ENCODE measurements at places on chromosomes 7 and 10. TPM values are rescaled to one million over a fixed set of nuclear protein-coding genes. Genes with fewer than 3 reads are reported as not detected.

DNA sequence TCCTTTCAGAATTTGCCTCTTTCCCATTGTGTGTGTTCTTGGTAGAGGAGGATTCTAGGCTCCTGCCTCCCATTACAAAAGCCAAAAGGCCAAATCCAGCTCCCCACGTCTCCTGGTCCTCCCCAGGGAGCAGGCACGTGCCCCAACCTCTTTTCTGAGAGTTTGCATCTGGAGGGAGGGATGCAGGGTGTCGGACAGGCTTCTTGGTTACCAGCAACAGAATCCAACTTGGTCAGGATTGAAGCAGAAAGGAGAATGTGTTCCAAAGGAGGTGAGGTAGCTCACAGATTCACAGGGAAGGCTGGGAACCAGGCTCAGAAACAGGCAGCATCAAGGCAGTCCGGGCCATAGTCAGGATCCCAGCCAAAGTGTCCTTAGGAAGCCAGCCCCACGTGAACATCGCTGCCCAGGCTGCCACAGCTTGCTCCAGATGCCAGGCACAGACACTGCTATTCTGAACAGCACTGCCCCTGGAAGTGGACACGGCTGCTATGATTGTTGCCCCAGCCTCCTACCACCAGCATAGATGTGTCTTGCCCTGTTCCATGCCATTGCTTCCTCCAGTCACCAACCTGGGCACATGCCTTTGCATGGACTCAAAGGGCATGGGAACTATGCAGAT is 264.2 kb upstream of the ZMIZ1 start:
- no peak for DNase-seq

The SYT15 gene
- 0.65 TPM for total RNA-seq

The VIPR2 gene
- 0.04 TPM for total RNA-seq

- no peak for DNase-seq
These were observed 1112.9 kb upstream of the AUTS2 start for GRCh38 chr7:68485253-68485917.

DNA sequence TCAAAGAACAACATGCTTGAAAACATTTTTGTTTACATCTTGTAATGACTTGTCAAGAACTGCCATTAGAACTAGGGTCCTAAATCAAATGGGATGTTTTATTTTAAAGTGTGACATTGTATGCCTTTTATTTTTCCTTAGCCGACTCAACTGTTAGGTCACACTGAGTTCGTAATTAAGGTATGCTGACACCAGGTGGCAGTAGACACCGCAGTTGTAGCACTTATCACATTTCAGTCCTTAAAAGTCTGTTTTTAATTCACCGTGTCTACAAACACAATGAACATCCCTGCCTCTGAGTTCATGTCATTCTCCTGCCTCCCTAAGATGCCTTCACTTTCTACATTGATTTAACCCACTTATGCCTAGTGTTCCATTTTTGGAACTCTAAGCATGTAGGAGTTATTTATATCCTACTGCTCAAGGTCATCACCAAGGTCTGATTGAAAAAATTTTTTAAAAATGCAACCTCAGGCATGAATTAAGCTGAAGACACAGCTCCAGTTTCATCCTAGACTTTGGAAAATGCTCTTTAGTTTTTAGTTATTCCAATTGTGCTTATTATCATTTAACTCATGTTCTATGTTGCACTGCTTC is 186.1 kb downstream of the BMPER start:
- peak; percentile 12 for DNase-seq

The ASIC3 gene
- 2.9 TPM for total RNA-seq

The EEF1AKMT2 gene
- total RNA-seq: 20.4 TPM

- DNase-seq: no peak
These were observed 113.4 kb downstream of the ST7 start for GRCh38 chr7:117066668-117067067.

- DNase-seq: no peak
These were observed 152.9 kb downstream of the NRCAM start for GRCh38 chr7:108303332-108303731.

GRCh38 chr10:48439031-48439430 is 132.6 kb downstream of the MAPK8 start:
- DNase-seq: no peak

DNA sequence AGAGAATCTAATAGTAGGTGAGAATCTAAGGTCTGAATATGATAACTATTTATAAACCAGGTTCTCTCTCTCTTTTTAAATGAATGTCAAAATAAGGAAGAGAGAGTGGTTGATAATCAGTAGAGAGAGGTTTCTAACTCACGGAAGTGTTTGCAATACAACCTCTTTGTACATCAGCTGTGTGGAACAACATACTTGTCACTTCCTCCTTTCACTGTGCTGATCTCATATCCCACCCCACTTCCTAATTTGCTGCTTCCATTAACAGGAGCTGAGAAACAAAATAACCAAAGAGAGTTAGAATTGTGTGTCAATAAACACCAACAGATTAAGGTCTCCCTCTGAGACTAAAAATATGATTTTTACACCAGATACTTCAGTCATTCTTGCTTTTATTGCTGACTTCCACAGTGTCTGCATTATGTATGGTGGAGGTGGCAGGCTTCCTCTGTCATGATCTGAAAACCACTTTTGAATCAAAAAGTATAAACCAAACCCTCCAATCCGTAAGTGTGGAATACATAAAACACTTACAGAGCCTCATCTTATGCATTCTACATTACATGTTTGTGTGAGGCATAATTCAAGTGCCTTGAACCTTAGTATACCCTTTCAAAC is 25.0 kb downstream of the CACUL1 start:
- no peak for DNase-seq

- DNase-seq: no peak
These were observed 144.9 kb upstream of the MTPN start for GRCh38 chr7:136122026-136122425.

DNA sequence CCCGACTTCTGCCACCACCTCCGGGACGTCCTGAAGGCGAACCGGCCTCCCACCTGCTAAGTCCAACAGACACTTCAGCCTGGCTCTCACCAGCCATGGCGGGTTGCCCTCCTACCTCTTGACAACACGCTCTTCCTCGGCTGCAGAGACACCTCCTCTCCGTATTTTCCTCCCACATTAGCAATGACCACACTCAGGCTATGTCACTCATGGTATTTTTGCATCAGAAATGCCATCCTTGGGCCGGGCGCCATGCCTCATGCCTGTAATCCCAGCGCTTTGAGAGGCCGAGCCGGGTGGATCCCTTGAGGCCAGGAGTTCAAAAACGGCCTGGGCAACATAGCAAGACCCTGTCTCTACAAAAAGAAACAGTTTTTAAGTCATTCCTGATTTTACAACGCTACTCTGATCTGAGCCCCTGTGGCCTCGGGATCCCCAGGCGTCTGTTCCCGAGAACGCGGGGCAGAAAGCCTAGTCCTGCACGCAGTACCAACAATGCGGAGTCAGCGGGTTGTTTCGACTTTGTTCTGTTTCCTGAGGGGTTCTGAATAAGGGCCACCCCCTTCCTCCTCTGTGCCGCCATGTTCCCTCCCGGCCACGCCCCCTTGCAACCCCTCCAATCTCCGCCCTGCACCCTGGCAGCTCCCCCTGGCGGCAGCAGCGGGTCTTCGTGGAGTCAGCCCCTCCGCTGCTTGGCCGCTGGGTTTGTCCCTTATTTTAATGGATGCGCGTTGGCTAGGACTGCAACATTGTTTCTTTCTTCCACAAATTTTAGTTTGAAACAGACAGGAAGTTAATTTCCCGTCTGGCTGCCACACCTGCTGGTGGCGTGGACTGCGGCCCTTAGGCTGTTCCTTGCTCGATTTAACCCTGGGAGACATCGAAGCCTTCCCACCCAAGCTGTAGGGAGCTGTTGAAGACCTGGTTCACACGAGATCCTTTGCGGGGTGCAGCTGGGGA is 9.7 kb upstream of the ZFAND2A start:
- DNase-seq: peak; percentile 94

GRCh38 chr10:17353568-17354300 is 100.7 kb downstream of the ST8SIA6 start:
- no peak for DNase-seq

DNA sequence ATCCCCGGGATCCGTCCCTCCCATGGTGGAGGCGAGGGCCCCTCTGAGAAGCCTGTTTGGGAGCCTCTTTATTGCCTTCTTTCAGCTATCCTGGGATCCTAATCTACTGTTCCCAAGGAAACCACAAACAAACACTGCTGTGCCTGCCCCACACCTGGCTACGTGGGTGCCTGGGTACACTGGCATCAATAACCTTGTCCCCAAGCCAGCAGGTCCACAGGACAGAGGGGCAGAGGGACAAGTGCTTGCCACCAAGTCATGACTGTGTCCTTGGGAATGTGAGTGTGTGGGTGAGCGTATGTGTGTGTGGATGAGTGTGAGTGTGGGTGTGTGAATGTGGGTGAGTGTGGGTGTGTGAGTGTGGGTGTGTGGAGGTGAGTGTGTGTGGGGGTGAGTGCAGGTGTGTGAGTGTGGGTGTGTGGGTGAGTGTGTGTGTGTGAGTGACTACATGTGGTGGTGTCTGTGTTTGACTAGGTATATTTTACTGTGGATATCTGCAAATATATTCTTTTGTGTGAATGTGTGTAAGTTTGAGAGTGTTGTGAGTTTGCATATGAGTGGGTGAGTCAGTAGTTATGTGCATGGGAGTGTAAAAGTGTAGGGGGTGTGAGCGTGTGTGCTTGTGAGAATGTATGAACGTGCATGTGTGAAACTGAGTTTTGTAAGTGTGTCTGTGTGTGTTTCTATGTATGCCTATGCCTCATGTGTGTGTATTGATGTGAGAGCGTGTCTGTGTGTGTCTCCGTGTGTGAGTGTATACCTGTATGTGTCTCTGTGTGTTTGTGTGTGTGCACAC is 96.1 kb downstream of the TNS3 start:
- DNase-seq: no peak

DNA sequence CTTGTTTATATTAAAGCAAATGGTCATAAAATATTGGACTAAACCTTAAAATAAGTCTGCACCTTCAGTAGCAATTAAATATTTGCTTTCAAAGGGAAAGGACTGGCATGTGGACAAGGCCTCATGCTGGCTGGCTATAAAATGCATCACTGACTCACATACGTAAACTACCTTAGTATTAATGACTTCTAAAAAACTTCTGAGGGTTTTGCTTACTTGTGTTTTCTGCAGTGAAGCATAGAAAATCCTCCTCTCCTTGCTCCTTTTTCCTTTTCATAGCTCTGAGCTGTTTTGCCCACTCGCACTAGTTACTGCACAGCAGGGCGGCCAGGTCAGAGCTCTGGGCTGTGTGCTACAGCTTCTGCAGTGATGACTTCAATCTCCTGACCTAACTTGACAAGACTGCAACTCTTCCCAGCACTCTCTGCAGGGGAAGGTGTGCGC is 82.3 kb downstream of the CUL2 start:
- DNase-seq: no peak

DNA sequence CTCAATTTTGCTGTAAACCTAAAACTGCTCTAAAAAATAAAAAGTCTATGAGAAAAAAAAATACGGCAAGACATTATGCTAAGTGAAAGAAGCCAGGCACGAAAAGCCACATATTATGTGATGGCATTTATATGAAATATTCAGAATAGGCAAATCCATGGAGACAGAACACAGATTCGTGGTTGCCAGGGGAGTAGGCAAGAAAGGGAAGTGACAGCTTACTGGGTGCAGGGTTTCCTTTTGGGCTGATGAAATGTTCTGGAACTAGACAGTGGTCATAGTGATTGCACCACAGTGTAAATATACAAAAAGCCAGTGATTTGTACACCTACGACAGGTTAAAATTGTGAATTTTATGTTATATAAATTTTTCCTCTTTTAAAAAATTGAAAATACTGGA is 41.3 kb upstream of the GLI3 start:
- no peak for DNase-seq

GRCh38 chr10:3312403-3312940 is 139.9 kb upstream of the PITRM1 start:
- no peak for DNase-seq

- peak; percentile 9 for DNase-seq
These were observed 167.8 kb upstream of the ITGB1 start for GRCh38 chr10:33125522-33126517.

The EPO gene
- not detected for total RNA-seq

The ATG9B gene
- total RNA-seq: 2.2 TPM
